Activated CD4-positive, alpha-beta T cell treated with anti-CD3 and anti-CD28 coated beads, Interleukin-2, amount 10 ng/mL, durations not matched to agents 24 days and 14 days (primary cell): ENCODE measurements at places on chromosomes 12 and 14. TPM values are rescaled to one million over a fixed set of nuclear protein-coding genes. Genes with fewer than 3 reads are reported as not detected.

The WNT1 gene
- total RNA-seq, result not detected in 2 replicates

The CLEC6A gene
- total RNA-seq, result not detected in 2 replicates

The KRT79 gene
- 0.33 TPM in 1 of 2 replicates, not detected in the other for total RNA-seq

The BATF gene
- total RNA-seq, result 175 and 178 TPM in 2 replicates

The PRORP gene
- total RNA-seq, result 35.6 and 41.1 TPM in 2 replicates
